Fibroblast of lung (primary cell): ENCODE measurements at places on chromosomes 5 and 9. TPM values are rescaled to one million over a fixed set of nuclear protein-coding genes. Genes with fewer than 3 reads are reported as not detected.

Gene PTPA
- 159 and 203 TPM in 2 replicates for total RNA-seq

- H3K27ac ChIP-seq, result peak overlapping the region; percentile 59
- no peaks in the 10 kb centered on the region for H3K27me3 ChIP-seq
- H3K36me3 ChIP-seq, result no peaks in the 10 kb centered on the region
- H3K4me3 ChIP-seq, result no peak overlapping the region
Observed at GRCh38 chr9:110900917-110901316, 137.4 kb downstream of the LPAR1 start.

DNA sequence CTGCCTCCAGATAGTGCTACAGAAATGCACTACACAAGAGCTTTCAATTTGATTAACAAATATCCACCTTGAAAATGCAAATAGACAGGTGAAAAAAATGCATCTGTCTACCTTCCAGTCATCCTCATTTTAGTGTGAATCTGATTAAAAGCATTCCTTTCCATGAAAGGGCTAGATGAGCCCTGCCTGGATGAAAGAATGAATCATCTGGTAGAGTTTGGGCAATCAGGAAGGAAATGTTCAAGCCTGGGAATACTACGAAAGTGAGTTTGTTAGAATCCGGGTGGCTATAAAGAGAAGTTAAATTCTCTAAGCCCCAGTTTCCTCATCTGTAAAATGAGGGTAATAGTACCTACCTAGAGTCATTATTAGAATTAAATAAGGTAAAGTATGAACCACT is 142.6 kb downstream of the FAM114A2 start:
- H3K27me3 ChIP-seq, result no peaks in the 10 kb centered on the region
- peak; percentile 37 for DNase-seq
- H3K27ac ChIP-seq, result no peak overlapping the region
- no peaks in the 10 kb centered on the region for H3K36me3 ChIP-seq
- no peak overlapping the region for H3K4me3 ChIP-seq
- peaks cover 2% of the 10 kb centered on the region for H3K4me1 ChIP-seq

- H3K4me1 ChIP-seq, result peaks cover 36% of the 10 kb centered on the region
- peak overlapping the region; percentile 72 for H3K27ac ChIP-seq
- H3K4me3 ChIP-seq, result no peak overlapping the region
- no peaks in the 10 kb centered on the region for H3K27me3 ChIP-seq
- H3K36me3 ChIP-seq, result peaks cover 3% of the 10 kb centered on the region
- DNase-seq, result no peak
Observed at GRCh38 chr5:157540124-157540523, 35.5 kb downstream of the ADAM19 start.

GRCh38 chr5:10601246-10602030 is 37.6 kb downstream of the ANKRD33B start:
- DNase-seq, result peak; percentile 88
- no peaks in the 10 kb centered on the region for H3K27me3 ChIP-seq
- no peak overlapping the region for H3K27ac ChIP-seq
- peaks cover 7% of the 10 kb centered on the region for H3K4me1 ChIP-seq

- no peak overlapping the region for H3K4me3 ChIP-seq
- peak overlapping the region; percentile 78 for H3K27ac ChIP-seq
- peaks cover 14% of the 10 kb centered on the region for H3K4me1 ChIP-seq
- no peaks in the 10 kb centered on the region for H3K36me3 ChIP-seq
- DNase-seq, result peak; percentile 42
Observed at GRCh38 chr5:171495122-171495700, 75.8 kb downstream of the FGF18 start.
